Left lung (tissue), 14 donors: ENCODE measurements at places on chromosomes 2 and 18. TPM values are rescaled to one million over a fixed set of nuclear protein-coding genes. Genes with fewer than 3 reads are reported as not detected.

DNA sequence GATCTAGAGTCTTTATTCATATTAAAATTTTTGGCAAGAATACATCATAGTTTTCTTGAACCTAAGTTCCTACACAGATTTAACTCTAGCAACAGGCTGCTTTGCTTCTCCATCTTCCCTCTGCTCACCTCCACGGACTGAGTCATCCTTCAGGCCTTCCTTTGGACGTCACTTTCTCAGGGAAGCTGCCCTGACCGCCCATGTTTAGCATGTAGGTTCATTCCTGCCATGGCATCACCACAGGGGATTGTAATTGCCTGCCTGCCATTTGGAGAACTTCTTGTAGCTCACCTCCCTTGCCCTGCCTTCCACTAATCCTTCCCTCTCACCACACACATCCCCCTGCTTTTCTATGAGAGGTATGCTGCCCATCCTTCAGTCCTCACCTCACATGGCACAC lies 43.9 kb upstream of the B3GNT2 start:
- no peaks in the 10 kb centered on the region for H3K36me3 ChIP-seq
- H3K4me3 ChIP-seq, result no peak overlapping the region
- H3K27ac ChIP-seq, result no peak overlapping the region

DNA sequence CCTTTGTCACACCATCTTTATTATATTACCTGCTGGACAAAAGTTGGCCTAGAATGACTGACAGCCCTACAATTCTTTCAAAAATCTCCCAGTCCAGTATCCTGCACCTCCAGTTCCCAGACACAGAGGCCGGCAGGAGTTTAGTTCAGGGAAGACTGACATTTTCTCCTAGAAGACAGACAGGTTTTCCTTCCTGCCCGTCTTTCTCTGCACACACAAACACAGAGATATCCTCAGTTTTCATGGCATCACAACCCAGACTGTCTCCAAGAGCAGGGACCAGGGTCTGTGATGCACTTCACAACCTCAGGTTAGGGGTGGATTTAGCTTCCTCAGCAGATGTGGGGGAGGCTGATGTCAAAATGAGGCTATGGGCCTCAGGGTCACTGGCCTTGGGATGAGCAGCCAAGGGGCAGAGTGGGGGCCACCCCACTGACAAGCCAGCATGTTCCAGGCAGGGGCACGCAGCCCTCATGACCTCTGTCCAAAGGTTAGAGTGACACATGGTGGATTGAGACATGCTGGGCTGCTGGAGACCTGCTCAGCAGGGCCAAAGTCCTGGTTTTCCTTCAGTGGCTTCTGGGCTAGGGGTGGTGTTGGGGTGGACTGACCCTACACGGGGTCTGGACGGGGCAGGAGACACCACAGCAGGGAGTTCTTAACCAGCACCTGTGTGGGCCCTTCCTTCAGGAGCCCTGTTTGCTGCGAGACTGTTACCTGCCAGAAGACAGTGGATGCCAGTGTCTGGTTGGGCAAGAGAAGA lies 70.5 kb downstream of the SFXN5 start:
- H3K27ac ChIP-seq, result no peak overlapping the region
- DNase-seq, result no peak
- H3K27me3 ChIP-seq, result no peaks in the 10 kb centered on the region
- peaks cover 41% of the 10 kb centered on the region for H3K36me3 ChIP-seq

DNA sequence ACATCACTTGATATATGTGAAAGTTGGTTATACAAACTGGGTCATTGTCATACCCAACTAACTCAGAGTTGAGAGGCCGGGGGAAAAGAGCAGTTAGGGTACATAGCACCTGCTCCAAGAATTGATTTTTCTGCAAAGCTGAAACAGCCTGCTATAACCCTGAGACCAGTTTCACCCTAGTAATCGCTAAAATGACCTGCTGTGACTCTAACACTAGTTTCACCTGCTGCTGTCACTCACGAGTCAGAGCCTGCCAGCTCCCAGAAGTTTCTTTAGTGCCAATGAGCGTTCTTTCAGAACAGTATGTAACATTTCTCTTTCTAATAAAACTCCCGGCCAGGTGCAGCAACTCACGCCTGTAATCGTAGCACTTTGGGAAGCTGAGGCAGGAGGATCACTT lies 28.0 kb downstream of the SRSF7 start:
- no peak overlapping the region for H3K4me3 ChIP-seq
- H3K27ac ChIP-seq, result no peak overlapping the region
- no peak for DNase-seq
- no peaks in the 10 kb centered on the region for H3K36me3 ChIP-seq

DNA sequence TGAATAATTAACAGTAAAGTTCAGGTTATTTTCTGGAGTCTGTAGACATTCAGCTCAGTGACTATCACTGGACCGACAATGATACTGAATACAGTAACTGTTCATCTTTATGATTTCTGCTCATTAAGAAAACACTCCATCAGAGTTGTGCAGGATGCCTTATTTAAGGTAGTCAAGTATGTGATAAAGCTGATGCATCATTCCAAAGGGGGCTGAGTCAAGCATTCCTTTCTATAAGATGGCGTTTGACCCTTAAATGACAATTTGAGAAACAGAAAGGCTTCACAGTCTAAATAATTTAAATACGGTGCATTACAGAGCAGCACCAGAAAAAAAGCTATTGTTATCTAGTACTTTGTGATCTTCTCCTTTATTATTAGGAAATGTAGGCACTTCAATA lies 131.1 kb downstream of the CDH2 start:
- no peaks in the 10 kb centered on the region for H3K36me3 ChIP-seq
- H3K27ac ChIP-seq, result no peak overlapping the region
- H3K4me1 ChIP-seq, result no peaks in the 10 kb centered on the region
- H3K4me3 ChIP-seq, result no peak overlapping the region

GRCh38 chr18:50947899-50948298 lies 19.9 kb upstream of the ELAC1 start:
- H3K4me3 ChIP-seq, result no peak overlapping the region
- no peak overlapping the region for H3K27ac ChIP-seq
- no peaks in the 10 kb centered on the region for H3K27me3 ChIP-seq
- H3K36me3 ChIP-seq, result no peaks in the 10 kb centered on the region
- no peak for DNase-seq

DNA sequence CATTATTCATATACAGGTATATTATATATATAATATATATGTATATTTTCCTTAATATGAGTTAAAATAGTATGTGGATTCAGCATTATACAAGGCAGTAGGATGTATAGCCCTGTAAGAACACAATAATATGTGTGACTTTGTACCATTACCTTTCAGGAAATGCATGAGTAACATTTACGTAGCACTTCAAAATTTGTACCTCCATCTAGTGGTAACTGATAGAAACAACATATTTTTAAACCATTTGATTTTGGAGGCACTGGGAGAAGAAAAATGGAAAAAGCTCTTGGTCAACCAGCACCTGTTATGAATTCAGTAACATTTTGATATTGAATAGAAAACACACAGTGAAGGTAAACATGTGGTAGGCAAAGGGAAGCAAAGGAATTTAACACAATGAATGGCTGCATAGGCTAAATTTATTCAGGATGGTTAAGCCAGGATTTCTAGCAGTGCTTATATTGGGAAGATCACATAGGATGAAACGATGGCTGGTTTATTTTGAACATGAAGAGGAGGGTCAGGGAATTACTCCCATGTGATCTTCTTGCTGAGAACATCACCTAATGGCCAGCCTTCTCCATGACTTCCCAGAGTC lies 565.5 kb downstream of the CCDC85A start:
- no peaks in the 10 kb centered on the region for H3K4me1 ChIP-seq
- H3K27me3 ChIP-seq, result no peaks in the 10 kb centered on the region
- DNase-seq, result no peak
- H3K4me3 ChIP-seq, result no peak overlapping the region
- H3K36me3 ChIP-seq, result no peaks in the 10 kb centered on the region

DNA sequence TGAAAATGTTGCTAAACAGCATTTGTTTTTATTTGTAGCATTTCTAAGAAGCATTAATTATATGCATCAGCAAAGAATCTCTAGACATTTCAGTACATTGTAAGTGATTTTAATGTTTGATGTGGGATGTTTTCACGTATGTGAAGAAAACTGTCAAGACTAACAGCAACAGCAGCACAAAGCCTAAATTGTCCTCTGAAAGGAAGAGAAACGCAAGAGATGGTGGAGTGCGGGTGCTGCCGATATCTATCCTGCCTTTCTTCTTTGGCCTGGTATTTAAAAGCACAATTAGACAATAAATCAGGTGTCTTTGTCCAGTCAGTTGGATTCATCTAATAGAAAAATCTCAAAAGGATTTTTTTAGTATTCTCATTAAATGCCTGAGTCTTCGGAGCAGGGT lies 3.1 kb downstream of the TWIST2 start:
- peaks cover 7% of the 10 kb centered on the region for H3K4me1 ChIP-seq
- H3K27me3 ChIP-seq, result peaks cover 93% of the 10 kb centered on the region
- no peak overlapping the region for H3K4me3 ChIP-seq
- DNase-seq, result no peak
- no peak overlapping the region for H3K27ac ChIP-seq
- no peaks in the 10 kb centered on the region for H3K36me3 ChIP-seq

DNA sequence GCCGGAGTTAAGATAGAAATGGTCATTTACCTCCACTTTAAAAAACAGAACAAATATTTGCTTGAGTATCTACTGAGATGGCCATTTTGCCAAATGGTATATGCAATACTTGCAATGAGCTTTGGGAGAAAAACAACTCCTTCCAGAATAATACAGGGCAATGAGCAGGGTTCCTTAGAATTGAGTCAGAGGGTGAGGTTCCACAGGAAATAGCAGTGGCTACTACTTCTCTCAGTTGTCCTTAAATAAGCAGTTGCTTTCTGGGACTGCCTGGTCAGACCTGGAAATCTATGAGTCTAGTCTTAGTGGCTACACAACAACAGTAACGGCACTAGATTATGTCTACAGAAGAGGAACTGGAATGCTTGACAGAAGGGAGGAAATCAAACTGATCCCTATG lies 80.9 kb upstream of the CCDC85A start:
- H3K27ac ChIP-seq, result no peak overlapping the region
- no peaks in the 10 kb centered on the region for H3K4me1 ChIP-seq
- H3K36me3 ChIP-seq, result no peaks in the 10 kb centered on the region
- H3K27me3 ChIP-seq, result no peaks in the 10 kb centered on the region
- DNase-seq, result no peak

GRCh38 chr2:240622060-240622411 lies 3.2 kb upstream of the GPR35 start:
- no peaks in the 10 kb centered on the region for H3K36me3 ChIP-seq
- no peaks in the 10 kb centered on the region for H3K27me3 ChIP-seq
- H3K4me3 ChIP-seq, result no peak overlapping the region

Gene FAM237A
- total RNA-seq, result not detected

Gene CHST9
- 4.2 TPM for total RNA-seq

Gene TBR1
- total RNA-seq, result not detected
